ENCODE measurements at places on chromosomes 1 and 21. TPM values are rescaled to one million over a fixed set of nuclear protein-coding genes. Genes with fewer than 3 reads are reported as not detected.

DNA sequence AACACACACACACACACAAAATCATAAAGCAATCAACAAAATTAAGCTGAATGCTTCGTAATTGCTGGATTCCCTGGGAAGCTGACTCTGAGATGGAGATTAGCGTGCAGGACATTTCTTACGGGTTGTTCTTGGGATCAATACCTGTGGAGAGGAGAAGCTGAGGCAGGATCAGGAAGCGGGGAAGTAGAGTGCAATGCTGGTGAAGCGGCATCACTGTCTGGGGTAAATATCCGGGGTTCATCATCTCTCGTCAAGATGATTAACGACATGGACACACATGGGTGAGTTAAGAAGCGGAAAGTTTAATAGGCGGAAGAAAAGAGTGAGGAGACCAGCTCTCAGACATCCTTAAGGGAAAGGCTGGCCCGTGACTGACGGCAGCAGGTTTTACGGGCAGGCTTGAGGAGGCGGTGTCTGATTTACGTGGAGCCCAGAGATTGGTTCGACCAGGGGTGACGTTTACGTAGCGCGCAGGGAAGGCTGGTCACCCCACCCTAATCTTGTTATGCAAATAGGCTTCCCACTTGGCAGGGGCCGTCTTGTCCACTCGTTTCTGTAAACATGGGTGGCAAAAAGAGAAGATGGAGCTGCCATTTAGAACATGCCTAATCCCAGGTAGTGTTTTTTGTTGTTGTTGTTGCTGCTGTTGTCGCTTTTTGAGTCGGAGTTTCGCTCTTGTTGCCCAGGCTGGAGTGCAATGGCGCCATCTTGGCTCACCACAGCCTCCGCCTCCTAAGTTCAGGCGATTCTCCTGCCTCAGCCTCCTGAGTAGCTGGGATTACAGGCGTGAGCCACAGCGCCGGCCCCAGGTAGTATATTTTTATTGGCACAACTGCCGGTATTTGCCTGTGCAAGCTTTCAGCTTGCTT is 135.6 kb upstream of the KCNJ15 start:
- no peak for DNase-seq

DNA sequence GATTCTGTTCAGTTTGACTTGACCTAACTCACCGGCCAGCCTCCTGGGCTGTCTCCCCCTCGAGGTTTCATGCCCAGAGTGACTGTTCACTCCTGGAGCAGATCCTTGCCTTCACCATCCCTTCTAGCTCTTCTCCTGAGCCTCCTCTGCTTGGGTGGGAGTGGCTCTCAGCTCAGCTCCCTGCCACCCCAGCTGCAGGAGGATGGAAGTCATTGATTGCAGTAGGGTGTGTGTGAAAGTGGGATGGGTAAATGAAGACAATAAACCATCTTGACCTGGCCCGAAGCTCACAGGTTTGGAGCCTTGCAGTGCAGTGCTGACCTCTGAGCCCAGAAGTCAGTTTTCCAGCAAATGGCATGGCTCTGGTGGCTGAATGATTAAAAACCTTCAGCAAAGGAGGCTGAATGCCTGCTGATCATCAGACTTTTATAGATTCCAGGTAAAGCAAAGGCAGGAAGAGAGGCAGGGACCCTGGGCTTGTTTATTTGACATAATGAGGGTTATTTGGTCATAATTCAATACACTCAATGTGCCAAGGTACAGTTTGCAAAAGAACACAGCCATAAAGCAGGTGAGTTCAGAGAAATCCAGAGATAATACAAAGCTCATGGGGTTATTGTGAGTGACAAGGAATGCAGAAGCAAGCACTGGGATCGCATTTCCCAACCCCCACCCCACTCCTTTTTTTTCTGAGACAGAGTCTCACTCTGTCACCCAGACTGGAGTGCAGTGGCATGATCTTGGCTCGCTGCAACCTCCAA is 17.5 kb upstream of the TFF3 start:
- DNase-seq, result no peak

The FALEC gene
- not detected for total RNA-seq

The SPRR2B gene
- total RNA-seq, result not detected

The FAM72D gene
- total RNA-seq, result 9.5 TPM

DNA sequence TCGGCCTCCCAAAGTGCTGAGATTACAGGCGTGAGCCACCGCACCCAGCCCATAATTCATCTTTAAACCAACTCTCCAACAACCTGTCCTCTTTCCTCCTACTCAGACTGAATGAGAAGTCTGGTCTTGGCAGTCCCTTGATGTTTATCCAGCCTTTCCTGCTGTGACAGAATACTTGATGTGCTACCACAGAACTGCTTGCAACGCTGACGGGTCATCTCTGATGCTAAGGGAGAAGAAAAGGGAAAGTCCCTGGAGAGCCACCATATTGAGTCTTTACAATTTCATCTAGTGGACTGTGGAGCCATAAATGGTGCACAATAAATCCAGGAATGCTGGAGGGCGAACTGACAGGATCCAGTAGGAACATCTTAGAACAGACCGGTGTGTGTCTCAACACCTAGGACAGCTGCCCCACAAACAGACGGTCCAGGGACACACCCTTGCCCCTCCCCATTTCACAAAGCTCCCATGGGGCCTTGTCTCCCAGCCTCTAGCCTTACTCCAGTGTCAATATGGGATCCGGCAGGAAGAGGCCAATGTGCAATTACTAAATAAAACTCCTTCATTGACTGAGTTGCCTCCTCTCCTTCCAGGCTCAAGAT is 30.7 kb downstream of the JAK1 start:
- DNase-seq, result no peak

Data from Karpas-422 (cell line).